ENCODE measurements at places on chromosomes 3 and 15.

DNA sequence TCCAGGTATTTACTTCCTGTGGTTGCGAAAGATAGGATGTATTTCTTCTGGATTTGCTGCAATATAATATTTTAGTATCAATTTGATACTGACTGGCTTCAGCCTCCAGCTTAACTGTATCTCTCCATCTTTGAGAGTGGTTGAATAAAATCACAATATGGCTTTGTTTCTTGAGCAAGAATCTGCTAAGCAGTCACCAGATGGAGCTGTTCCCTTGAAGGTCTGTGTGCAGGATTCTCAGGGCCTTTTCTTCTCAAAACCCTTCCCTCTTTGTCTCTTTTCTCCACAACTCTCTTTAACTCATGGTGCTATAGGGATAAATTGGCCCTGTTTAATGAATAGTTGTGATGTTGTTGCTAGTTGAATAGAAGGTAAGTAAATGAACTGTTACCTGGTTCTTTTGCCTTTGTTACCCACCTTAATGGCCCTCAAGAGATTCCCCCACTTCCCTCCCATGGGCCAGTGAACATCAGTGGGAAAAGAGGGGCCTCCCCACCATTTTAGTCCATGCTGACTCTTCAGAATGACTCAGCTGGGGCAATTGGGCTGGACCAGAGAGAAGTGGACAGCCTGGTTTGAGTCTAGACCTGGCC, 34.8 kb upstream of the RAB6B start:
- DNase-seq: peak; percentile 68

- DNase-seq: no peak
Measured at GRCh38 chr15:60070838-60071493, 66.9 kb downstream of the FOXB1 start.

DNA sequence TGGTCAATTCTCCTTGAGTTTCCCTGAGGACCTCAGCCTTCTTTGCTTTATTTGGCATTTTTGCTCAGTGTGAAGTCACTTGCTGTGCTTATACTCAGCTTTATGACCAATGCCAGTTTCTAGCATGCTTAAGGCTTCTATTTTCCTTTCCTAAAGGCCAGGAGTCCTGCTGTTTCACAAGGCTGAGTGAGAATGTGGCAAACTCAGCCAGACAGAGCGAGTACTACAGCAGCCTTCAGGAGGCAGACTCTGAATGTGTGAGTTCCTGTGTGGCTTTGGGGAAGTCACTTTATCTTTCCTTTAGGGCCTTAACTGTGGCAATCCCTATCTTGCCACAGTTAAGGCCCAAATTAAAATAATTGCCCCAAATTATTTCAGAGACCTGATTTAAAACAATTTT, 213.2 kb upstream of the MRPL3 start:
- DNase-seq: no peak

DNA sequence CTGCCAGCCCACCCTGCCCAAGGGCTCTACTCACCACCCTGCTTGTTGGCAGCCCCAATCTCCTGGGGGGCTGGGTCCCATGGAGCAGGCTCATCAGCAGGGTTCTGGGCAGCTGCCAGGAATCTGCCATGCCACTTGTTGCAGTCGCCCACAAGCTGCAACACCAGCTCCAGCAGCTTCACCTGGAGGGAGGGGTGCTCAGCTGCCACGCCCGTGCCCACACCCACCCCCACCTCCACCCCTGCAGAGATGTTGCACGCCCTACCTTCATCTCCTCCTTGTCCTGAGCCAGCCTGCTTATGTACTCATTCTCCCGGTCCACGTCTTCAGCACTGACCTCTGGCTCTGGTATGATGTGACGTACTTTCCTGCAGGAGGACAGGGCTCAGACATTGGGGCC, 77.9 kb upstream of the C2CD4B start:
- DNase-seq: no peak

DNA sequence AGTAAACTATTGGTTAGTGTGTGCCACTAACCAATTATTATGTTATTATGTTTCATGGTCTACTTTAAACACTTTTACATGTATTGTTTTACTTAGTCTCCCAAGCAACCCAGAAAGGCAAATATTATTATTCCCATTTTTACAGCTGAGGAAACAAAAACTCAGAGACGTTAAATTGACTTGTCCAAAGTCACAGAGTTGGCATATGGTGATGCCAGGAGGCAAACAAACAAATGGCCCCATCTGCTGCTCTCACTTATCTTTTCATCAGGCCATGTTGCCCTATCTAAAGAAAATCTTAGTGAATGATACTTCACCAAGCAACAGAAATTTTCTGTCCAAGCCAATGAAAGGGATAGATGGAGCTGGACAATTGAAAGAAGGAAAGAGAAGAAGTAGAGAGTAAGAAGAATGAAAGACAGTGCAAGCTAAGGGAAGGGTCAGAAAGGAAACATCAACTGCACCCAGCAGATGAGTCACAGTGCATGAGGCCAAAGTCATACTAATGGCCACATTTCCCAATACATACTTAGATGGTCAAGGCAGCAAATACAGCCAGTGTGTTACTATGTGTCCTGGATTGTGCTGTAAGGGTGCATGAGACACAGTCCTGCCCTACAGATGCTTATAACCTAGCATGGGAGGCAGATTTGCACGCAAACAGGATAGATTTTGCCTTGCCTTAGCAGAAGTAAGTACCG, 266.9 kb downstream of the KCNMB2 start:
- DNase-seq: no peak

DNA sequence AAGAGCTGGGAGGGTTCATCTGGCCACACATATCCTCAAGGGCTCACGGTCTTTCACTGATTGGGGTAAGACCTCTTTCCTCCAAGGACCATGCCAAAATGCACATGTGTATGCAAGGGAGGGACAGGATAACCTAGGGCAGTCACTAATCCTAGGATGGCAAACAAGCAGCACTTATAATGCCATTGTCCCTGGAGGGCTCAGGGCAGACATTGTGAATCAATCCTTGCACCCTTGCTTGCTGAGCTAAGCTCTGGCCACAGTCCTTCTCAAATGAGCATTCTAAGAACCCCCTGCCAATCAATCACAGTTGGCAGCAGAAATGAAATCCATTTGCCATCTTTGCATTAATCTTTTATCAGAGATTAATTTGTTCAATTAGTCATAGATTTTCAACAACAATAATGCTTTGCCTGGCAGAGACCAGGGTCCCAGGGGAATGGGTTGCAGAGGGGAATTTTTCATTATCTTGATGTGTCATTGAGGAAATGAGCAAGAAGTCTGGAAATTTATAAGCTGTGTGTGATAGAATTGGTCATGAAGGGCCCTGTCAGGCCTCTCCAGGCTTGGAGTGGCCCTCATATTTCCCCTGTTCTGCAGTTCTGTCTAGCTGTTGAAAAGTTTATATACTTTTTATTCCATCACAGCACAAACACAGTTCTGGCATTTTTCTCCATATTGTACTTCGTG, 57.2 kb upstream of the KY start:
- DNase-seq: no peak

GRCh38 chr3:73520931-73521461, 103.7 kb downstream of the PDZRN3 start:
- DNase-seq: no peak

DNA sequence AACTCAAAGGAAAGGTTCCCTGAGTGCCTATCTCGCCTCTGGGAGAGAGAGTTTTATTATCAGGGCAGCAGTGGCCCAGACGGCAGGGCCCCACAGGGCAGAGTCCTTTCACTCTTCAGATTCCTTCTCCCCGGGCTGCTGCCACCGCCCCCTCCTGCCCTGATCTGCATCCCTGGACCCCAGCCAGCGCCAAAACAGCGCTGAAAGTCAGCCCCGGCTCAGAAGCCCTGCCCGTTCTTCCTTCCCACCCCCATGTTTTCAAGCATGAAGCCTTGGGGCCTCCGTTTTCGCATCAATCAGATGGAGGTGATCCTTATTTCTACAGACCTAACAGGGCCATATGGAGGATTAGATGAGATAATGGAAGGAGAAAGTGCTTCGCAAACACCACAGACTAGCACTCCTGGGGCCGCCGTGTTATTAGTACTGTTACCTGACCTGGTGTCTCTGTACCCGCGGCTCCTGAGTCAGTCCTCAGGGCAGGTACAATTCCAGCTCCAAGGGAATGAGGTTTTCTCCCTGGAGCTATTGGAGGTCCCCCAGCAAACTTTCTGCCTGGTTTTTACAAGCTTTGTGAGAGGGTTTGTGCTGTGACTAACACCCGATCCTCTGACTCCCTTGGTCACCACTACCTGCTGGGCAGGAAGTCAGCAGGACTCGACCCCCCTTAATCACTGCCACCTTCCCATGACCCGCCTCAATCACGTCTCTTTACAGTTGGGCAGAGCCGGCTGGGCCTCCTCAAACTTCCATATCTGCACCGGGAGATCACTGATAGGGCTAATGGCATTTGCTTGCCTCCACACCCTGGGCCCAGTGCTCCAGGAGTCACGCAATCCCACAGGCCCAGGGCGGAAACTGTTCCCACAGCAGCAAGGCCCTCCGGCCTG, 39.5 kb upstream of the TSEN2 start:
- DNase-seq: no peak

GRCh38 chr3:187352581-187353575, 15.3 kb upstream of the RTP4 start:
- no peak for DNase-seq

GRCh38 chr3:120416868-120417267, 33.9 kb downstream of the FSTL1 start:
- DNase-seq: no peak

GRCh38 chr3:53230789-53231188, 25.0 kb downstream of the TKT start:
- no peak for DNase-seq

DNA sequence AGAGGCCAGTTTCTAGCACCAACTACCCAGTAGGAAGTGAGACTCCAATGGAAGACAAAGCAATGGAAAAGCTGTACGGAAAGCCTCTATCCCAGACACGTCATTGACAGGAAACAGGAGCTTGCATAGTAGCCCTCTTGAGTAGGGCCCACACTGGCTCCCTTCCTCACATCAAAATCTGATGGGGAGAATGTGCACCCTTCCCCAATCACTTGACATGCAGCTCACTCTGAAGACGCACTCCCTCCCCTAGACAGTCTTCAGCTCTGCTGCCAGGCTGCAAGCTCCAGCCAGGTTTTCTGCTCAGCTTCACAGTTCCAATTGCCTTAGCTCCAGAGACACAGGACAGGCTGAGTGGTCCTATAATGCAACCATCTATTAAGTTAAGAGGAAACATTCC, 567.8 kb downstream of the EPHB1 start:
- DNase-seq: no peak

- DNase-seq: no peak
Measured at GRCh38 chr3:60217156-60217911, 1033.9 kb downstream of the FHIT start.

GRCh38 chr3:196620684-196621083, 18.8 kb upstream of the NRROS start:
- DNase-seq: no peak

DNA sequence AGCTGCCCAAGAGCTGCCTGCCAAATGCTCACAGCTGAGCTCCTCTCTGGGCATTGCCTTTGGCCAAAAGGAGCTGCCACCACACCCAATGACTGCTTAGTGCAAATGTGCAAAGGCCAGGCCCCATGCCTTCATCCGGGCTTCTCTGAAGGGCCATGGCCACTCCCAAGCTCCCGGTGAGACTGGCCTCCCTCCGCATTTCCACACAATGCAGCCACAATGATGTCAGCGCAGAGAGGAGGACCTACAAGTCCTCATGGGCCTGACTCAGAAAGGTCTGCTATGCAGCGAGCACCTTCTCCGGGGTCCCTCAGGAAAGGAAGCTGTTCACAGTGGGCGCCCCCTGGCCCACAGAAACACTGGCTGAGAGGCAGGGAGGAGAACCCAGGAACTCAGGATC, 12.7 kb downstream of the OXTR start:
- no peak for DNase-seq

GRCh38 chr3:146416366-146416765, 53.0 kb downstream of the PLSCR2 start:
- no peak for DNase-seq

DNA sequence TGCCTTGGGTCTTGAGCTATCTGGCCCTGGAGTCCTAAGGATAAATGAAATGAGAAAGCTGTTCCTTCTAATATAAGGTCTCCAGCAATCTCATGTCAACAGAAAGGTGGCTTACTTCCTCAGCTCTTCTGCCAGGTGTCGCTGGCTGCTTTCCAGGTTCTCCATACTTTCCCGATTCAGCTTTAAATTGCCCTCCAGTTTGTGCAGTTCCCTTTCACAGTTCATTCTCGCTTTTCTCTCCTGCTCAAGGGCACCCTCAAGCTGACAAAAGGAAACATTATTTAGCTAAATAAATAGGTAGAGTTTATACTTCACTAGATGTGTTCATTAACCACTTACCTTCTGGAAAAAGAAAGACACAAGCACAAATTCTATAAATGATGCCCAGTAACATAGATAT, 73.0 kb downstream of the MYH15 start:
- DNase-seq: no peak

DNA sequence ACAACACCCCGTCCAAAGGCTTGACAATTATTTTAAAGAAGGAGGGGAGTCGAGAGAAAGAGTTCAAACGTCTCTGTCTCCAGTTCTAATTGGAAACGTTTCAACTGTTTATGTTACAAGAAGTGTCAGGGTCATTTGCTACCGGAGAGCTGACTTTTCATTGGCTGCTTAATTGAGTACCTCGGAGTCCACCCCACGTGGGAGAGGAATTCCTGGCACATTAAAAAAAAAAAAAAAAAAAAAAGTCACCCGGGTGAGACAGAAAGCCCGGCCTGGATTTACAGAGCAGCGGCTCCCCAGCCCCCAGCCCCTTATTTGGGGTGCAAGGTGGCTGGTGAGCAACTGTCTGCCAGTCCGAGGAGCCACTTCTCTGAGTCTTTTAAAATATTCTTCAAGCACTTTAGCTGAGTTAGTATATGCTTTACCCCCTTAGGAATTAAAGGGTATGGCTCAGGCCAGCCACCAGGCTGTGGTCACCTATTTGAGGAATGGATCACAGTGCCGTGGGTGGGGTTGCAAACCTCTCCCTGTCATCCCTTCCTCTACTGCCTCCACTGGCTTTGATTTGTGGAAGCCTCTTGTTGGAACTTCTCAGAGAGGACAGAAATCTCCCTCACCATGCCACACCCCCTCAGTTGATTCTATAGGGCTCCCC, 3.9 kb upstream of the TLE3 start:
- peak; percentile 95 for DNase-seq

- DNase-seq: no peak
Measured at GRCh38 chr3:106124818-106125217, 256.0 kb upstream of the CBLB start.
